ENCODE measurements at places on chromosomes 7 and 10.

DNA sequence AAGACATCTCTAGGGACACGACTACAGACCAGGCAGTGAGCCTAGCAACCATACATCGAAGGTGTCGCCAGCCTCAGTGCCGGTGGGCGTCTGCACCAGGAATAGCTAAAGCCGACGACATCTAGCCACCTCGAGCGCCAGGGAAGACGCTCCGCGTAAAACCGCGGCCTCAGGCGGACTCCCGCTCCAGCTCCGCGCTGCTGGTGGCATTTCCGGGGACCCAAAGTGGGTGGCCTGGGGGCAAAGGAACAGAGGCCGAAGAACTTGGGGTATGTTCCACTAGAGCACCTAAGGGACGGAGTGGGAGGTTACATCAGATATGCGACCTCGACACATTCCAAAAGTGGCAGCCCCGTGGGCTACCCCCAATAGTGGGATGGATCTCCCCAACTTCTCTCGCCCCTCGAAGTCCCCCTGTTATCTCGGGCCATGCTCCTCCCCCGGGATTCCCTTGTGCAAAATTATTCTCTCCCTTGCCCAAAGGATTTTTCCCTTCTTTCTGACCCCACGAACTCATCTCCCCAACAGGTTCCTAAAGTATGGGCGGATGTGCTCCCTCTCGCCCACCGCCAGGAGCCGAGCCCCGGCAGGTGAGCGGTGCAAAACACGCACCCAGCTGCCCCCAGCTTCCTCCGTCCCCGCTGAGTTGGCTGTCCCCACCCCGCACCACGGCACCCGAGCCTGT is 1.2 kb downstream of the KCNMA1 start:
- no peak for DNase-seq

DNA sequence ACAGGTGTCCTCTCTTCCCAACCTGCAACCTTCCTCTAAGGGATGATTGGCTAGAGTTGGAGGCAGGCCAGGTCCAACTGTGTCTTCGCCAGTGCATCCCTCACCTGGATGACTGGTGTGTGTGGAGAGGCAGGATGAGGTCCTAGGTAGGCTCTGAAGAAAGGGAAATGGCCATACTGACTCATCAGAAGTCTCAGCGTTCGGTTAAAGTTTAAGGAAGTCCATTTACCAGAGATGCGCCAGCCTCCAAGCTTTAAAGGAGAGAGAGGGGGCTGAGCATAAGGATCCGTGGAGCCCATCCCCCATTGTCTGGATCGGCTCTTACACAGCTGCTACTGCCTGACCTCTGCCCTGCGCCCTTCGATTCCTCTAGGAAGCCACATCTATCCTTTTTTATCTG is 4.4 kb downstream of the KEL start:
- DNase-seq, result no peak

DNA sequence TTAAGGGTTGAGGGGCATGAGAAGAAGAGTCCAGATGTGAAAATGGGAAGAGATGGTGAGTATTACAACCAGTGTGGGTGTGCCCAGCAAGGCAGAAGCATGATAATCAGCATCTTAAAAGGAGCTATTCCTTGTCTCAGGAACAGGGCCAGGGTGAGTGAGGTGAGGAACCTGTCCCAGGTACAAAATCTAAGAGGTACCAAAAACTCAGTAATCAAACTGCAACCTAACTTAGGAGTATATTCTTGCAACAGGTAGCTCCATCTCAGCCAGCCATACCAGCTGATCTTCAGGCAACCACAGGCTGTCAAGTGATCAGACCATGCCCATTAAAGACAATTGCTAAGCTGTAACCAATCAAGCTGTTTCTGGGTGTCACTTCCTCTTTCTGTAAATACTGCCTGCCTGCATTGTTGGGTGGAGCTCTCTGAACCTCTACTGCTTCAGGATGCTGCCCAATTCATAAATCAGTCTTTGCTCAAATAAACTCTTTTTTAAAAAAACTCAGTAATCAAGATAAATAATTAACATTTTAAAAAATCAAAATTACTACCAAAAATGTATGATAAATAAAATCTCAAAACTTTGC is 7.4 kb downstream of the KEL start:
- DNase-seq, result no peak

DNA sequence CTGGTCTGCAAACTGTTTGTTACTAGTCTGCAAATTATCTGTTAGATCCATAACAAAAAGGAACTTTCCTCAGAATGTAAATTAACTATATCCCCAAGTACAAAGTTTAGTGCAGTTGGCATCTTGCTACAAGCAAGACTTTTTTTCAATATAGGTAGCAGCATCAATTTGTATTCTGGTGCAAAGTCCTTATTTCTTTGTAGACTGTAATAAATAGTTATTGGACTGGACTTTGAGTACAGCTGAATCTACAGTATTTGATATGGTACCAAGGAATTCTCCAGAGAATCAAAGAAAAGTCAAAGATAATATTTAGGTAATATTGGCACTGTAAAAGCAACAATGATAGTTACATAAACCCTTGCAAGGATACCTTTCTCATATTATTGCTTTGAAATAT is 89.6 kb downstream of the EXOC6 start:
- DNase-seq, result no peak

- DNase-seq, result no peak
Observed at GRCh38 chr7:33184828-33185227, 55.5 kb downstream of the BBS9 start.

DNA sequence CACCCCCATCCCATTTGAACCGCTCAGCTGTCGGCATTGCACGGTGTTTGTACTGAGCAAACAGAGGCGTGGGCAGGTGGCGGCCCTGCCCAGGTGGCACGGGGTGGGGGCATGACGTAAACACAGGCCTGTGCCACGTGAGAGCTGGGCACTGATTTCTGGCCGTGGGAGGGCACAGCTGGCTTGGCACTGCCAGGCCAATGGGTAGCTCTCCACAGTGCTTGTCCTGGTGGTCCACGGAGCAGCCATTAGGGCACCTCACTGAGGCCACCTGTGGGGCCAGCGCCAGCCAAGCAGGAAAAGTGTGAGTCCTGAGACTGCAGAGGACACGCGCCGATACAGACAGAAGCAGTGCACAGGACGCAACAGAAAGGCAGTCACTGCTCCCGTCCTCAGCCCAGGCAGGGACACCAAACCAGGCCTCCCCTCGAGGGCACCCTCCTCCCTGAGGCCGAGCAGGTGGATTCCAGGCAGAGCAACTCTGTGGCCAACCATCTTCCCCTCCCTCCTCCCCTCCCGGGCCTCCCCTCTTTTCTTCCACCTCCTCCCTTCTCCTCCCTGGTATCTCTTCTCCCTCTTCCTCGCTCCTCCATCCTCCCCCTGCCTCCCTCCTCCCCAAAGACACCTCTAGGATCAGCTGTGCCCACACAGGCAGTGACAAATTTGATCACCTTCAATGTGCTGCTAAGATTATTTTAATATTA is 258.7 kb downstream of the ELFN1 start:
- DNase-seq, result no peak

DNA sequence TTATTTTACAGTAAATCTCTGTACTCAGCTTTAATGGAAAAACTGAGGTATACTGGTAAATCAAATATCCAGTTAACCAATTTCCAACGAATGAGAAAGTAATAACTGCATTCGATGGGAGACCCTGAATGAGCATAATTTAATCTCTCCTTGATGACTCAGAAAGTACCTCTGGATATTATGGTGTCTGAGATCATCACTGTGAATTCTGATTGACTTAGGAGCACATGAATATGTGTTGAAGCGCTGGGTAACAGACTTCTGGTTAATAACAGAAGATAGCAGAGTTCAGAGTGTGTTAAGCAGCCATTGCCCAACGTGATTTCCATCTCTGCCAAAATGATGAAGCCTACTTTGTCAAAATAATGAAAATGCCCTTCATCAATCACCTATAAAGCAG is 116.6 kb downstream of the NRP1 start:
- DNase-seq, result no peak

- DNase-seq, result peak; percentile 37
Observed at GRCh38 chr7:87474533-87475358, 734 bp downstream of the ABCB4 start.
